ENCODE measurements at places on chromosomes 6 and 20. TPM values are rescaled to one million over a fixed set of nuclear protein-coding genes. Genes with fewer than 3 reads are reported as not detected.

Gene RGS17
- polyA plus RNA-seq = 0.68 TPM

Gene ADGB
- polyA plus RNA-seq = not detected

Gene PGC
- polyA plus RNA-seq = not detected

Gene STMND1
- not detected for polyA plus RNA-seq

Gene PTCRA
- not detected for polyA plus RNA-seq

Gene POM121L2
- polyA plus RNA-seq = 0.03 TPM

Gene LAMP5
- 0.38 TPM for polyA plus RNA-seq

Gene BTNL2
- not detected for polyA plus RNA-seq

Gene TMEM200A
- 9.5 TPM for polyA plus RNA-seq

DNA sequence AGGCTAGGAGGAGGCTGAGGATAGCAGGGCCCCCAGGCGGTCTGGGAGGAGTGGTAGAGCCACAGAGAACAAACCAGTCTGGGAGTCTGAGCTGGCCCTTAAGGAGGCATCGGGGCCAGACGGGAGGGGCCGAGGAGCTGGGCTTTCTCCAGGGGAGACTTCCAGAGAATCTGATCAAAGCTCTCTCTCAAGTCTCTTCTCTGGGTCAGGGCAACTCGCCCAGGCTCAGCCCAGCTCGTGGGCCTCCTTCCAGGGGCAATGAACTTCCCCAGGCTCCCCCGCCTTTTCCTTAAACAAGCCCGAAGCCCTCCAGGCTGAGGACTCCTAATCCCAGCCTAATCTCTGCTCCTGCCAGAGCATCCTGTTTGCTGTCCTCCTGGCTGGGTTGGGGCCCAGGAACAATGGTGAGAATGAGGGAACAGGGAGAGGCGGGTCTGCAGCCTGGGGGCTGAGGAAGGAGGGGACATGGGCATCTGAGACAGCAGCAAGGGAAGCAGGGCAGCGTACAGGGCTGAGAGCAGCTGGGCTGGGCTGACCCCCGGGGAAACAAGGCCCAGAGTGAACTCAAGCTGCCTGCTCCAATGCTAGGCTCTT, 173.6 kb downstream of the ANKRD60 start:
- DNase-seq = peak; percentile 57

GRCh38 chr6:149636124-149636523, 12.4 kb downstream of the KATNA1 start:
- DNase-seq = no peak

GRCh38 chr6:134937426-134937825, 12.5 kb downstream of the ALDH8A1 start:
- no peak for DNase-seq

DNA sequence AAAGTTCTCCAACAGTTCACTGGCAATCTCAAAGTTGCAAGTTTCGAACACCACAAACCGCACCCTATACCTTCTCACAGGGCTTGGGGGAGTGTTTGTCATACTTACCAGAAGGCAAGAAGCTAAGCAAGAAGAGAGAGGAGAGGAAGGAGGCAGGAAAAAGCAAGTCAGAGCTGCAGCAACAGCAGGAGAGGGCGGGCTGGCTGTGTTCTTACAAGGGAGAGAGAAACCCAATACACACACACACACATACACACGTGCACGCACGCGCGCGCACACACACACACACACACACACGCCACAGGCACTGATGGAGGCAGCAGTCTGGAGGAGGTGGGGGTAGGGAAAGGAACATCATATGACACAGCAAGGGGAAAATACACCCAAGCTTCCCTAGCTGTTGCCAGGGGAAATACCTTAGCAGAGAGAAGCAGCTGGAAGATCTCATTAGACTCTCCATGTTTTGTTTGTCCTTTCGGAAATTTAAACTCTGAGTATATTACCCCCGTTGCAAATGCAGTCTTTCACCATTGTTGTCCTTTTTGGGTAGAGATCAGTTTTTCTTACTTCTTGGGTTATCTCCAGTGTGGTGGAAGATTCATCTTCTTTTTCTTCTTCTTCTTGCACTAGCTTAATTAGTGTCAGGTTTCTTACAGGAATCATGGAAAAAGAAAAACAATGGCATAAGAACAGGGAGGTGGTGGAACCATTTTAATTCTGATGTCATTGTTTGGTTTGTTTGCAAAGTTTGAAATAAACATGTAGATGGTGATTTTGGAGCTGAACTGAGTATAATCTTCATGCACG, at the start of gene TXLNB:
Gene TXLNB, minus strand, starts transcription at position 186 of the 807 bp plus-strand sequence. CDS start 3,099 bp downstream, outside the sequence.
- peak; percentile 56 for DNase-seq

DNA sequence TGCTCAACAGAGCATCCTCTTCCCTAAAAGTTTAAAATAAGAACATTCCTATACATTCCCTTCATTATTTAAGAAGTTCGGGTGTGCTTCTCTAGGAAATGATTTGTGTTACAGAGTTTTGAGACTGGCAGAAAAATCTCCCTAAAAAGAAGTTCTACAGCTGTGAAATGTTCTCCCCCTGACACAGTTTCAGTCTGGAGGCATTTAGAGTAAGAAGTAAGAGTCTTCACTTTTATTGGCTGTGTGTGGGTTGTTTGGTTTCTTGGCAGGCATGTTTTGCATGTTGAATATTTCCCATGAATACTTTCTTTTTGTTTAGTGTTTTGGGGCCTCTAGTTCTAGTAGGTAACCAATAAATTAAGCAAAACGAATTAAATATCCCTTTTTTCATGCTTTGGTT, 195.9 kb downstream of the TENT5A start:
- DNase-seq = peak; percentile 50

- no peak for DNase-seq
Observed at GRCh38 chr20:17520583-17520982, 10.6 kb downstream of the BFSP1 start.

GRCh38 chr6:15205321-15205720, 40.5 kb upstream of the JARID2 start:
- DNase-seq = no peak

- DNase-seq = no peak
Observed at GRCh38 chr20:33744773-33745385, 13.1 kb downstream of the ZNF341 start.

DNA sequence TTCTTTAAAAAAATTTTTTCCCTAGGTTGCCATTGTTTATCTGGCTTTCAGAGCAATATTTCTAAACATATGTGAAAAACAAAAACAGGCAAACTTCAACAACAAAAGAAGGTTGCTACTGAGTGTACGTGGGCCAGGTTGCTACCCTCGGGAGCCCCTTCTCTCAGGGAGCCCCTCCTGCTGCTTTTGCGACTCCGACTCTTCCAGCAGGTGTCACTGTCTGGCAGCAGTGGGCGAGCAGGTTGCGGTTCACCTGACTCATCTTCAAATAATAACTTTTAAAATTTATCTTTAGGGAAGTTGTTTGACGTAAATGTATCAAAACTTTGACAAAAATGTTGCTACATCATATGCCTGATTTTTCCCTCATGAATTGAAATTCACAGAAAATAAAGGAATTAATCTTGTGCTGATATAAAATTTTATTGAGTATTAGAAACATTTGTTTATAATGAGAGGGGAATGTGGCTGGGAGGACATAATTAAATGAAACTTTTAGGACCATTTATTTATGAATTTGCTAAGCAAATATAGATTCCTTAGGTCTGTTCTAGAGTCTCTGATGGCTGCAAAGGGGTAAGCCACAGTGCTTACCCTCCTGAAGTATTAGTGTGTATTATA, 138.8 kb downstream of the HIVEP1 start:
- DNase-seq = no peak

- peak; percentile 6 for DNase-seq
Observed at GRCh38 chr20:13333793-13334192, 112.7 kb downstream of the ISM1 start.

GRCh38 chr6:118680452-118681095, 29.2 kb upstream of the CEP85L start:
- DNase-seq = no peak

DNA sequence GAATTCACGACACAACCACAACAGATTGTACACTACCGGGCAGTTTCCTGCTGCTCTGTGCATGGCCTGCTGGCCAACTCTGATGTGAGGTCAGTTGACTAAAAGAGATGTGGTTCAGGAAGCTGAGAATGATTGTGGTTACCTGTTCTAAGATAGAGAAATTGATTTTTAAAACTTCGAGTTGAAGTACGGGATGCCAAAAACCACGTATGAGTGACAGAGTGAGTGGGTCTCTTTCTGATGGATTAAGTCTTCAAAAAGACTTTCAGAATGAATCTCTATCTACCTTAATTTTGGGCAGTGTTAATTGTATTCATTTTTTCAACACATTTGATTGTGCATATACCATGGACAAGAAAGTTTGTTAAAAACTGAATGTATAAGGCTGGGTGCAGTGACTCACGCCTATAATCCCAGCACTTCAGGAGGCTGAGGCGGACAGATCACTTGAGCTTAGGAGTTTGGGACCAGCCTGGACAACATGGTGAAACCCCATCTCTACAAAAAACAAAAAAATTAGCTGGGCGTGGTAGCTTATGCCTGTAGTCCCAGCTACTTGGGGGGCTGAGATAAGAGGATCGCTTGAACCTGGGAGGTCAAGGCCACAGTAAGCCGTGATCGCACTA, 121.2 kb downstream of the SGK1 start:
- DNase-seq = no peak

DNA sequence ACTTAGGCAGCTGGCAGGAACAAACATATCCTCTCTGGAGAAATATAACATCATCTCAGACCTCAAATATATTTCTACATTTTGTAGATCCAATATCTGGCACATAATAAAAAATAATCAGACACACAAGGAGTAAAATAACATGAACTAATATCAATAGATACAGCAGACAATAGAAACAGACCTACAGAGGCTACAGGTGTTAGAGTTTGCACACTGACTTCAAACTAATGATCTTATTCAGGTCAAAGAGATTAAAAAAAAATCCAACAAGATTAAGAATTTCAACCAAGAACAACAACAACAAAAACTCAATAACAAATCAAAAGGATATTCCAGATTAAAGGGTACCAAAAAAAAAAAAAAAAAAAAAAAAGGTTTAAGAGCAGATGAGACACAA, 13.9 kb upstream of the CDYL start:
- no peak for DNase-seq

DNA sequence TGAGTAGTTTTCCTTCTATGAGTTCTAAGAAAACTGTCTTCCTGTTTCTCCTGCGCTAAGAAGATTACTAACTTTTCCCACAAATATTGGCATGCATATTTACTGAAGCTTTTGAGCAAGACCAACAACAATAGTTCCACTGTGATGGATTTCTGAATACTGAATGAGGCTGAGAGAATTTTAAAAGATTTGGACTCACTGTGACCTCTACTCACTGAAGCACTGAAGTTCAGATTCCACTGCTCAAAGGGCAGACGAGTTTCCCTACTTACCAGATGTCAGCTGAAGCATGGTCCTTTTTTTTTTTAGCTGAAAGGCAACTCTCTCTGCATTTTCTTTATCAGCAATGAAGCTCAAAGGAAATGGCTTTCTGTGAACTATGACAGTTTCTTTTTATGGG, 718.5 kb downstream of the RFPL4B start:
- DNase-seq = no peak

- DNase-seq = no peak
Observed at GRCh38 chr6:151807513-151808370, at the start of gene ESR1. Gene ESR1 (plus strand): TSS chr6:151807682. CDS start chr6:151807913, 231 bp downstream.

DNA sequence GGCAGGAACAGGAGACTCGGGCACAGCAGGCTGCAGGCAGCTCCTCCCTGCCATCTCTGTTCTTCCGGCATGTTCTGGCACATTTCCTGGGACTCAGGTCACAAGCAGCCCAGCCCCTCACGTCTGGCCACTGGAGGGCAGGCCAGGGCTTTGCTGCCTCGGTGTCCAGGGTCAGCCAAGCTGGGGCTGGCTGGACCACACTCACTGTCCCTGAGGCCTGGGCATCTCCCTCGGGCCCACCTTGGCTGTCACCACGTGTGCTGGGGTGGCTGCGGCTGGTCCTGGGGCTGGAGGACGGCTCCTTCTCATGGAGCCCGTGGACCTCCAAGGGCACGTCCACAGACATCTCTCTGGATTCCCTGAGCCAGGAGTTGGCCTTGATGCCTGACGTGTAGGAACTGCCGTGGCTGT, 18.5 kb downstream of the FRMD1 start:
- no peak for DNase-seq

DNA sequence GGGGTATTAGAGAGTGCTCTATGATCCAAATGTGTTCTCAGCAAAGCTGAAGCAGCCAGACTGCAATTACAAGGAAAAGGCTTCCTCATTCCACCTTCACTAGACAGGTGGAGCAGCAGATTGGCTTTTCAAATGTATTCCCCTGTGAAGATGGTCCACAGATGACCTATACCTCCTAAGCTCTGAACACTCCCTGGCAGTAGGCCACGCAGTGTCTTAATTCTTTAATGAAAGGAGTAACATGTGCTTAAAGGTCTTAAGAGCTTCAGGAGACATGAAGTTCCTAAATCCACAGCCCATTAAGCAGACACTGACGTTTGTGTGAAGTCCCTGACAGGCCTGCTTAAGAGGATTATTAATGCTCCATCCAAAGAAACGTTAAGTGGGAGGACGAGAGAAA, 138.9 kb upstream of the NUP153 start:
- DNase-seq = no peak

DNA sequence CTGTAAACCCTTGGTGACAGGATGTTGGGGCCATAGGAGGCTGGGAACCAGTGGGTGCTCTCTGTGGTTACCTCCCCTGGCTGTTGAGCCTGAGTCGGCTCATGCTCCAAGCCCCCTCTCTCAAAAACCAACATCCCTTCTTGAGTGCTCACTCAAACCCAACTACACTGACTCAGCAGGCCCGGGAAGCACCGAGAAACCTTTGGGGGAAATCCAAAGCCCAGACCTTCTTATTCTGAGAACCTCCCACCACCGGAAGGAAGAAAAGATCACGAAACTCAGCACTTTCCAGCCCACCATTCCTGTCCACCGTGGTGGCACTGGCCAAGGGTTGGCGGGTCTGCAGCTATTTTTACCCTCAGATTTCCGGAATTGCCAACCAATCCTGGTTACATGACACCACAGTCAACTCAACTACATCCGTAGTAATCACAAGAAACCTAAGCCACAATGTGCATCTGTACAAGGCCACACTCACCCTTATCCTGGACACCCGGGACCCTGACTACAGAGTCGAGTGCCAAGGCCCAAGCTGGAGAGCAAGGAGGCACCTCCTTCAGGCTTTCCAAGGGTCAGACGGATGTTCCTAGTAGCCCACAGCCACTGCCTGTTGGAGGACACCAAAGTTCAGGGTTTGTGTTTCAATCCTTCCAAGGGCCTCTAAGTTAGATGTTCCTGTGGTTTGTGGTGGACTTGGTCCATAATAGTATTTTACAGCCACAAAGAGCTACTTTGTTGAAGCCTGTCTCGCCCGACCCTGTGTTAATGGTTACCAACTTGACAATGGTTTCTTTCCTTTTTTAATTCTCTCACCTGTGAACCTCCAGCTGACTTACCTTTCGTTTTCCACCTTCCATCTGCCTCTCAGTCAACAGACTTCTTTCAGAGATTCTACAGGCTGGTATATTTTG, 317.0 kb downstream of the CDC5L start:
- no peak for DNase-seq

Measured in urinary bladder (tissue), 4 donors.